ENCODE measurements at places on chromosomes 11 and 22.

DNA sequence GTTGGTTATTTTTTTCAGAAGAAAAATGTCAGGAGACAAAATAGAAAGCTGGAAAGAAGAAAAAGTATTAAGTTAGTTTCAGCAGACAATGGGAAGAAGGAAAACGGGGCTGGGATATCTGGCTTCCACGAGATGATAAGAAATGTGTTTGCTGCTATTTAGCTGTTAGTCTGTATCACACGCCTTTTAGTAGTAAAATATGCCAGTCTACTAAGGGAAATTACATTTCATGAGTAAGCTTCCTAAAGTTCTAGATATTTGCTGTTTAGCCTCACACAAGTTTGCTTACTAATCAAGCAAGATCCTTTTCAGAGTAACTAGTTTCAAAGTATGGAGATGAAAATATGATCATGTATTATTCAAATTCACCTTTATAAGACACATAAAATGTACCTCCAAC lies 1.5 kb downstream of the OR51B4 start:
- DNase-seq, result no peak

- no peak for DNase-seq
Observed at GRCh38 chr11:15233371-15234165, 118.8 kb downstream of the INSC start.

- DNase-seq, result no peak
Observed at GRCh38 chr22:50307890-50308596, 597 bp upstream of the PLXNB2 start.

DNA sequence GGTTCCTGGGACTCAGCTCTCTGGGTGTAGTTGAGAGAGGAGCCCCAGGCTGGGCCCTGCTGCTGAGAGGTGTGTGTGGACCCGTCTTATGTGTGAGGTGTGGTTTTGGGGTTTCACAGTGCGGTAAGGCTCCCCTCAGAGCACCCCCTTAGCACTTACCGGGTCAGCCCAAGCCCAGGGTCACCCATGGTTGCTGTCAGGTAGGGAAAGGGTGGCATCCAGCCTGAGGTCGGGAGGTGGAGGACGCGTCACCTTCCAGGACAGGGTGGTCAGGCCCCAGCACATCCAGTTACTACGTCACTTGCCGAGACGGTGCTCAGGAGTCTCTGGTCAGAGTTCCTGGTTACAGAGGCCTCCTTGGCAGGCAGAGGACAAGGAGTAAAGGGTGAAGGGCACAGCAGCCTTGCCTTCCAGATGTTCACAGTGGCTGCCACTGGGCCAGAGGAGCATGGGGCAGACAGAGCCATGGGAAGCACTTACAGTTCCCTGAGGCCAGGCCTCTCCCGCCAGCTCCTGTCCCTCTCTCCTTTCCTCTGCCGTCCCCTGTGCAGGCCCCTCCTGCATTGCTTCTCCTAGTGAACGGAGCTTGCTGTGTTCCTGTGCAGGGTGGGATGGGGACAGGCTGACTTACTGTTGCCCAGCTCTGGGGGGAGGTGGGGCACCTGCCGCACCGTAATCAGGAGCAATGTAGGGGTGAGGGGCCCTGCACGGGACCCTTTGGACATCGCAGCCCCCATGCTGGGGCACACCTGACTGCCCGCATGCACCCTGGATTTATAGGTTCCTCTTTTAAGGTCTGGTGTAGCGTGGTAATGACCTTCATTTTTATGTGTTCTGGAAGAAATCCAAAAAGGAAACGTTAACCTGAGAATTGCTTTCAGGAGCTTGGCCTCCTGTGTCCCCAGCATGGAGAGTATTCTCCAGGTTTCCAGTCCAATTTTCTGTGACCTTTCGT lies 285.9 kb downstream of the TBC1D22A start:
- DNase-seq, result no peak

- DNase-seq, result peak; percentile 94
Observed at GRCh38 chr22:18075720-18076497, 1.9 kb upstream of the PEX26 start.

GRCh38 chr11:128498721-128499245 lies 88.6 kb downstream of the ETS1 start:
- DNase-seq, result no peak

- DNase-seq, result no peak
Observed at GRCh38 chr22:46451741-46452140, 85.7 kb downstream of the CELSR1 start.

DNA sequence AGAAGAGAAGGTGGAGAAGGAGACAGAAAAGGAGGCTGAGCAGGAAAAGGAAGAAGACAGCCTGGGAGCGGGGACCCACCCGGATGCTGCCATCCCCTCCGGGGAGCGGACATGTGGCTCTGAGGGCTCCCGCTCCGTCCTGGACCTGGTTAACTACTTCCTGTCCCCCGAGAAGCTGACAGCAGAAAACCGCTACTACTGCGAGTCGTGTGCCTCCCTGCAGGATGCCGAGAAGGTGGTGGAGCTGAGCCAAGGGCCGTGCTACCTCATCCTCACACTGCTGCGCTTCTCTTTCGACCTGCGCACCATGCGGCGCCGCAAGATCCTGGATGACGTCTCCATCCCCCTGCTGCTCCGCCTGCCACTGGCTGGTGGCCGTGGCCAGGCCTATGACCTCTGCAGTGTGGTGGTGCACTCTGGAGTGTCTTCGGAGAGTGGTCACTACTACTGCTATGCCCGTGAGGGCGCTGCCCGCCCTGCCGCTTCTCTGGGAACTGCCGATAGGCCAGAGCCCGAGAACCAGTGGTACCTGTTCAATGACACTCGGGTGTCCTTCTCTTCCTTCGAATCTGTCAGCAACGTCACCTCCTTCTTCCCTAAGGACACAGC lies 21.4 kb downstream of the USP35 start:
- DNase-seq, result no peak

DNA sequence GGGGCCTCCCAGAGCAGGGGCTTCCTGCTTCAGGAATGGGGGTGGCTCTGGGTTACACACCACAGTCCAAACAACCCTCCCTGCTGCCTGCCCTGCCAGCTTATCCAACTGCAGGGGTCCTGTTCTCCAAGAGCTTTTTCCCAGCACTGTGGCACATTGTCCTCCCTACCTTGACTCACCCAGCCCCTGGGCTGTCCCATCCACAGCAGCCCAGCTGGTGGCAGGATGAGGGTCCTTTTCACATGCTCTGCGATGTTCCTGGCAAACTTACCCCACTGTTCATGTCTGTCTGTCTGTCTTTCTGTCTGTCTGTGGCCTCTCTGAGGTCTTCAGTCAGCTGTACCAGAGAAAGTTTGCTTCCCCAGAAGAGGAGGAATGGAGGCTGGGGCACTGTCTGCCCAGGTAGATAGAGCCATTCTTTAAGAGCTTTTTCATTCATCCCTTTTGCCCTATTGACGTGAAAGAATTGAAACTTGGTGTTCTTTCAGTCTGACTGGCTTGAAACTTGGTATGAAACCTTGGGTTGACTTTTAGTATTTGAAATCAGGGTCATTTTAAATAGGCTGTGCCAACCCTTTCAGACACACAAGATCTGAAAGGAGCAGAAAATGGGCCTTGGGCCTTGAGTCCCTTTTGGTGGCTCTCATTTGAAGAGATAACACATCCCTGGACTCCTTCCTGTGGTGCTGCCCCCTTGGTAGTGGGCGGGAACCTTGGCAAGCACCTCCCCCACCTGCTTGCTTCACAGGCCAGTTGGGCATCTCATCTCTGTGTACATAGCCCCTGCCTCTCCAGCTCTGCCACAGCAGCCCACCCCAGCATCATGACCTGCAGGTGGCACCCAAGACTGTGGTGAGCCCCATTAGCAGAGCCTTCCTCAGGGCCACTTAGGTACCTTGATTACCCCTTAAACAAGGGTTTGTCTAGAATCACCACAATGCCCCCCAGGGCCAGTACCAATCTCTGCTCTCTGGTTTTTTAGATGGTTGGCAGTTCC lies 74.6 kb upstream of the SUSD2 start:
- DNase-seq, result peak; percentile 45

DNA sequence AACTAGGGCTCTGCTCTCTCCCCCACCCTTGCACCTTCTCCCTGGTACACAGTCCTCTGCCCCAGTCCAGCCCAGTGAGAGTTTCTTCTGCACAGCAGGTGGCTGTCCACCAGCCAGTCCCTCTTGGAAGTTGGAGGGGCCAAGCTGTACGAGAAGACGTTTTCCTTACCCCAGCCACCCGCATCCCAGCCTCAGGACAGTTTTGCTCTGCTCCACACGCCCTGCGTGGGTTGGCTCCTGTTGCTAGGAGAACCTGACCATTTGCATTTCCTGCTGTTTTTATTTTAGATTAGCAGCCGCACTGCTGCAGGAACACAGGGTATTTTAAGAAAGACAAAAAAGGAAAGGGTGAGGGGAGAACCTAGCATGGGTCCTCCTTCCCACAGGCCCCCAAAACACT lies 17.6 kb upstream of the NRGN start:
- DNase-seq, result no peak

GRCh38 chr11:128231845-128232410 lies 355.4 kb downstream of the ETS1 start:
- DNase-seq, result no peak

DNA sequence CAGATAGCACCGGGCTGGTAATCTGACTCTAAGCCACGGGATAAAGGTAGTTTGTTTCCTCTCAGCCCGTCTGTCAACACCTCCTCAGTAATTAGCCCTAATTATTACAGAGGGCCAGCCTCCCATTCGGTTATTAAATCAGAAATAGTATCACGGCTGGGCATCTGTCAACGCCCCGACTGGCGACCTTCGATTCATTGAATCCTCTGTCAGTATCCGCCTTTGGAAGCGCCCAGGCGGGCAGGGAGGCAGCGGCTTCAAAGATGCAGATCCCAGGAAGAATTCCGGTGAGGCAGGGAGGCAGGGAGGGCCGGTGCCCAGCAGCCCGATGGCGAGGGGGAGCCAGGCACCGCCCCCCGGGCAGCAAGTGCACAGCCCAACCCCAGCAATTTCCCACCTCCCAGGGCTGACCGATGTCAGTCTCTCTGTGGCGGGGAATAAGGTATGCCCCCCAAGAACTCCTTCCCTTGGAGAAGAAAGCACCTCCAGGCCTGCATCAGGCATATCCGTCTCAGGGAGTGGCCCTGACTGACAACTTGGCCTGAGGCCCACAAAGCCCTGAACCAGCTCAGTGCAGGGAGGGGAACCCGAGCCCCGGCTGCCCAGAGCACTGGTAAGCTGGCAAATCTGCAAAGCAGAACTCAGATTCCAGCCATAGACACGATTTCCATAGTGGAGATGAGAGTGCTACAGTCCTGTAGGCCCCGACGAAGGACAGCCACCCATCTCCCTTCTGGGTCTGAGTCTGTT lies 11.4 kb downstream of the GNB1L start:
- no peak for DNase-seq

GRCh38 chr11:17734986-17735817 lies 621 bp downstream of the KCNC1 start:
- DNase-seq, result peak; percentile 87

- DNase-seq, result no peak
Observed at GRCh38 chr11:76656050-76656531, 14.5 kb downstream of the LRRC32 start.

GRCh38 chr22:42831712-42832111 lies 25.4 kb downstream of the ARFGAP3 start:
- DNase-seq, result no peak

- no peak for DNase-seq
Observed at GRCh38 chr11:91293119-91293518, 931.5 kb upstream of the FAT3 start.

- no peak for DNase-seq
Observed at GRCh38 chr11:794013-794765, 3.9 kb downstream of the SLC25A22 start.

GRCh38 chr11:8018484-8019313 lies 31.6 kb downstream of the EIF3F start:
- DNase-seq, result peak; percentile 93

DNA sequence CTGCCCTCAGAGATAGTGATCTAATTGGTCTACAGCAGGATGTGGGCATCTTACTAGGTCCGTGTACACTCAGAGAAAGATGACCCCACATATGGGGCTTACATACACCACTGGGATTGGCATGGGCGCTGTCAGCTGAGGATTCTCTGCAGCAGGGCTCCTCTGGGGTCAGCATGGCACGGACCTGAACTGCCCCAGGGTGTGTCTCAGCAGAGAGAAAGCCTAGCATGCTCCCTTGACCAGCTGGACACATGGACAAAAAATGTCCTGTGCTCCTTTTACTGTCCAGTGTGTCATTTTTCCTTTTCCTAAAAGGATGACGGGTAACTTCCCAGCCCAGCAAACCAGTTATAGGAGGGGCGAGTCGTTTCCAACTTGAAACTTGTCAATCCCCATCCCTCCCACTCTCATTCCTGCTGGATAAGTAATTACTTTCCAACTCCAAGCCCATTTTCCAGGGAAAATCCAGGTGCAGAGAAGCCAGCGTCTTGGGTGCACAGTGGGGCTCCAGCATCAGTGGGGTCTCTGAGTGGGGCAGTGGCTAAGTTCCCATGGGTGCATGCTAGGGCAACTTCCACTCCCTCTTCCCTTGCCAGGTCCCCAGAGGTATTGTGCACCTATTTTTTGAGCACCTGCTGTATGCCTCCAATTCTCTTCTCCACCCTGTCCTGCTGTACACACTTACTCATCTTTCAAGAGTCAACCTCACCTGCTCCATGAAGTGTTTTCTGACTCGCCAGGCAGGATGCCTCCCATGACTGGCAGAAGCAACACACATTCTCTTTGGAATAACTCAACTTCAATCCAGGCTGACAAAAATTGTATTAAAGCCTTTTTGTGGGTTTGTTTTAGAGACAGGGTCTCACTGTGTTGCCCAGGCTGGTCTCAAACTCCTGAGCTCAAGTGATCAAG lies 5.0 kb downstream of the VSTM5 start:
- DNase-seq, result no peak

- DNase-seq, result no peak
Observed at GRCh38 chr11:73539506-73540084, 58.3 kb downstream of the FAM168A start.

All from GM23338 (cell line).